ENCODE measurements at places on chromosomes 6 and 20.

- DNase-seq = no peak
Measured at GRCh38 chr20:635028-635892, 17.7 kb downstream of the SRXN1 start.

DNA sequence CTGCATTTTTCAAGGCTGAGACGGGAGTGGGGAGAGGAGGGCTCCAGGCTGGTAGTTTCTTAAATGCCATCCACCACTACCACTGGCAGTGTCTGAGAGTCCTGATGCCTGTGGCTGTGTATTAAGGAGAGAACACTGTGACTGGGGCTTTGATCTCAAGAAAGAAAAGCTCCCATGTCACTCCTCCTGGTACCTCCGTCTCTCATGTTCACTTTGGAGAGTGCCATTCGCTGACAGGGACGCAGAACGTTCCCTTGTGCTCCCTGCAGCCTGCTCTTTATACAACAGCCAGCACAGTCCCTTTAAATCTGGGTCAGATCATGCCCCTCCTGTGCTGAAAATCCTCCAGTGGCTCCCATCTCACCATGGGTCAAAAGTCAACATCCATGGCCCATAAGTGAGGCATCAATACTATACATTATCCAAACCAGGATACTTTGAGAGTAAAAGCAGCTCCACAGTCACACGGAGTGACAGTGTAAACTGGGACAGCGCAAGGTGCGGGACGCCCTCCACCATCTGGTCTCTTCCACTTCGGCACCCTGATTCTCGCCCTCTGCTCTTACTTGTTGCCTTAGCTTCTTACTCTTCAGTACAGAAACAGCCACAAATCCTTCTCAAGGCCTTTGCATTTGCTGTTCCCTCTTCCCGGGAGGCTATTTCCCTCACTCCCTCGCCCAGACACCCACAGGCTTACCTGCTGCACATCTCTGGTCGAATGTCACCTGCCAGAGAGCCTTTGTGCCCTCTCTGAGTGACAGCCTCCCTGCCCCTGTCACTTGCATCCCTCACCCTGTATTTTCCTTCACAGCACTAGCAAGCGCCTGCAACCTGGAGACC, 20.0 kb downstream of the PDYN start:
- DNase-seq = no peak

DNA sequence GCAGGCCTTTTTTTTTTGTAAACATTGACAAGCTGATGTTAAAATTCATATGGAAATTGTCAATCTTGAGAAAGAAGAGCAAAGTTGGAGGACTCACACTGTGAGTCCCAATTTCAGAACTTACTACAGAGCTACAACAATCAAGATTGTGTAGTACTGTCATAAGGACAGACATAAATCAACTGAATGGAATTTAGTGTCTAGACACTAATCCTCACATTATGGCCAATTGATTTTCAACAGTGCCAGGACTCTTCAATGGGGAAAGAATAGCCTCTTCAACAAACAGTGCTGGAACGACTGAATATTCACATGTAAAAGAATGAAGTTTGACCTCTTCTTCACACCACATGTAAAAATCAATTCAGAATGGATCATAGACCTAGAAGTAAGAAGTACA, 60.8 kb downstream of the TGM2 start:
- no peak for DNase-seq

- no peak for DNase-seq
Measured at GRCh38 chr20:3606021-3606420, 57.2 kb downstream of the GFRA4 start.

DNA sequence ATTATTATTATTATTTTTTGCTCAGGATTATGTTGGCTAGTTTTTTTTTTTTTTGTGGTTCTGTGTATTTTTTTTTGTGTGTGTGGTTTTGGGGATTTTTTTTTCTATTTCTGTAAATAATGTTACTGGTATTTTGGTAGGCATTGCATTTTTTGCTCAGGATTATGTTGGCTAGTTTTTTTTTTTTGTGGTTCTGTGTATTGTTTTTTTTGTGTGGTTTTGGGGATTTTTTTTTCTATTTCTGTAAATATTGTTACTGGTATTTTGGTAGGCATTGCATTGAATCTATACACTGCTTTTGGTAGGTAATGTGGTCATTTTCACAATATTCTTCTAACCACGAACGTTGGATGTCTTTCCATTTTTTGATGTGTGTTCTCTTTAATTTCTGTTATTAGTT, 17.4 kb downstream of the PHF3 start:
- DNase-seq = no peak

DNA sequence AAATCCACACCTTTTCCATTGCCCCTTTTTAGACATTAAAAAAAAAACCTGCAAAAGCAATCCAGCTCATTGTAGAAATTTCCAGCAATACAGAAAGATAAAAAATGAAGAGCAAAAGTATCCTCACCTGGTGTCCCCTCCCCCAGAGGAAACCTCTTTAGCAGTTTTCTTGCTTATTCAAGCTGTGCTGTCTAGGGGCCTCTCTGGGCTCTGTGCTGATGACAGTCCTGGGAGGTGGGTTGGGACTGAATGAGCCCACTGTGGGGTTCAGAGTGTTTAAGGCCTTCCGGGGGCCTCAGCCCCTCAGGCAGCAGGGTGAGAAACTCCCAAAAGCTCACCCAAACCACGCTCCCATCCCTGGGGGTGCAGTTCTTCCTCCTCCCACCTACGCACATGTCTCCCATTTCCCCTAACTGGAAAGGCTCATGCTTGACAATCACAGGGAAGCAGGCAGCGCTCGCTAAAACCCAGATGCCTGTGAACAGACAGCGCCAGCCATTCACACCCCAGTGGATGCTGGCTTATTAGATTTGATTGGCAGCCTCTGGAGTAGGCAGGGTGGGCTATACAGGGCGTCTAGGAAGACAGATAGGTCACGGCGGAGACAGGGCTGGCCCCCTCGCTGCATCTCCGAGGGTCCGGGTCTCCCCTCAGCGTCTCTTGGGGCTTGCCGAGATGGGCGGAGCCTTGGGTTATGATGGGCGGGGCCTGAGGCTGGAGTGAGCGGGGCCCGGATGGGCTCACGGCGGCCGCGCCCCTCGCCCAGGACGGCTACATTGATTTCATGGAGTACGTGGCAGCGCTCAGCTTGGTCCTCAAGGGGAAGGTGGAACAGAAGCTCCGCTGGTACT, 4.6 kb downstream of the GUCA1A start:
- DNase-seq = no peak

GRCh38 chr6:90186026-90186425, 110.6 kb downstream of the BACH2 start:
- DNase-seq = no peak

- DNase-seq = no peak
Measured at GRCh38 chr6:114936080-114936479, 593.3 kb upstream of the HS3ST5 start.

DNA sequence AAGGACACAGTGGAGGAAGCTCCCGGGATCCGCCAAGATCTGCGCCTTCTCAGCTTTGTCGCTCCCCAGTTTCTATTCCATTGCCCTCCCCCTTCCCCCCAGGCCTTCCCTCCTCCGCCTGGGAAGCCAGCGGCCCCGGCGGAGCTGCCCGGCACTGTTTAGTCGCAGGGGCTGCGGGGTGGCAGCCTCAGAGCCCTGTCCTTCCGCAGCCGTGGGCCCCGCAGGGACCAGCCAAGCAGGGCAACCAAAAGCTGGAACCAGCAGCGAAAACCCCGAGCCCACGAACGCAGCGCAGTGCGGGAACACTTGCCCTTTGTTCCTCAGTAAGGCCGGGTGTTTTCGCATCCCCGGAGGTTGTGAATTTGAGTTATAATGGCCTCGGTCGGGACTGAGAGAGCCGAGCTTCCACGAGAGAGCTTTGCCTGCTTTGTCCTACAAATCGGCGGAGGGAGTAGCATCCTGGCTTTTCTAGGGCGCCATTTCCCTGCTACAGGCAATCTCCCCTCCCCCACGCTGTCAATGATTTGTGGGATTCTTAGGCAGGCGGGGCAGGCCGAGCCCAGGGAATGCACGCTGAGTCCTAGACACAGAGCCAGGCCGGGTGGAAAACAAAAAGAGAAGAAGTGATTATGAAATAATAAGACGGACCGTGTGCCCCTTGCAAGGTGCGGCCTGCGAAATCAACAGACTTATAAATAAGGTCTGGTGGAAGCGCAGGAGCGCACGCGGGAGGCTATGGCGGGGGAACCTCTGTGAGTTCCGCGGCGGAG, 4.0 kb upstream of the TUBB2B start:
- DNase-seq = no peak

DNA sequence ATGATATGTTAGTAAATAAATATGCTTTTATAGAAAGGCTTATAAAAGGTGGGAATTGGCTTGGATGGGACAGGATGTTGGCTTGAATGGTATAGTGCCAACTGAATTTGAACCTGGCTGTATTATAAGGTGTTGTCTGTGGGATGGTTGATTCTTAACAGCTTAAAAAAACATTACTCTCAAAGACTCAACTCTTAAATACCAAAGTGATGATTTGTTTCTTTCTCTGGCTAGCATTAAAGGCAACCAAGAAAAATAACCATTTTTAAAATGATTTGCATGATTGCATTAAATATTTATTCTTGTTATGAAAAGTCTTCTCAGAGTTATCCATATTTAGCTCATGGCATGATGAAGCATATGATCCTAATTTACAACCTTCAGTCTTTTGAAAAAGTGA, 216.2 kb downstream of the RIMS1 start:
- no peak for DNase-seq

- no peak for DNase-seq
Measured at GRCh38 chr6:96803106-96803481, 34.2 kb downstream of the GPR63 start.
